ENCODE measurements at places on chromosomes 4 and X.

- peak; percentile 72 for DNase-seq
These were observed 722 bp upstream of the EFHC2 start for GRCh38 chrX:44344194-44344593.

DNA sequence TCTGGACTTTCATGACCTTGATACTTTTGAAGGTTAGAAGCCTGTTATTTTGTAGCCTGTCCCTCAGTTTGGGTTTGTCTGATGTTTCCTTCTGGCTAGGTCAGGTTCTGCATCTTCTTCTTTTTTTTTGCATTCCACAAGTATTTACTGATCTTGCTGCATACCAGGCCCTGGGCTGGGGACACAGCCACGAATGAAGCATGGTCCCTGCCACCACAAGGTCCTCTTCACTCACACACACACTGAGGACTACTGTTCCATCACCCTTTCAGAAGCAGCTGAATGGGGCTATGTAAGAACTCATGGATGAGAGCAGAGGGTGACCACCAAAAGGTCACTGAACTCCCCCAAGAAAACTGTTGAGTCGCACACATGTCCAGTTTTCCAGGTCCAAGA is 39.2 kb downstream of the USP11 start:
- no peak for DNase-seq

GRCh38 chr4:37999000-37999716 is 39.0 kb downstream of the PTTG2 start:
- no peak for DNase-seq

DNA sequence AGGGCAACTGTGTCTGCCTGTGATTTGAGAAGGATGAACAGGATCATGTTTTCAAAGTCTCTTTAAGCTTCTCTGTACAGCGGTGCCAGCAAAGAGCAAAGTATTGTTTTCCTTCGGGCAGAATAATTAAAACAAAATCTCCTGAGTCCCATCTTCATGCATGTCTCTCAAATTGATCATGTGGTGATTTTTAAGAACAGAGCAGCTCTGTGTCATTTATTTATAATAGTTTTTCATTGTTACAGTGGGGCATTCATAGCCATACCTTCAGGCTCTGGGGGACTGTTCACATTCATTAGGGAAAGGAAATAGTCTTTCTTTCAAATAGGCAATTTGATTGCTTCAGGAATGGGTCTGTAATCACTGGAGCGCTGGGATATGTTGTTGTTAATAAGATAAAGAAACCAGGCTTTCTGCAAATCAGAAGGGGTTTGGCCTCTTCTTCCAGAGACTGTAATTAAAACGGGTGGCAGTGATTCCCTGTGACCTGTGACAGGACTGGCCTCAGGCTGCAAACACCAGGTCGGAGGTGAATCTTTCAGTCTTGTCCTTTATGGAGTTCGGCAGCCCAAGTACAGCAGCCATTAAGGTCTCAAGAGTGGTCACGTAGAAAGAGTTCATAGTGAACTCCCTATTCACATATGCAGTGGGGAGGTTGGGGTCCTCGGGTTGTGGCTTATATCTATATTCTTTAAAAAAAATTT is 29.3 kb upstream of the CBR4 start:
- DNase-seq = no peak

GRCh38 chr4:7393601-7394575 is 40.8 kb downstream of the PSAPL1 start:
- DNase-seq = no peak

DNA sequence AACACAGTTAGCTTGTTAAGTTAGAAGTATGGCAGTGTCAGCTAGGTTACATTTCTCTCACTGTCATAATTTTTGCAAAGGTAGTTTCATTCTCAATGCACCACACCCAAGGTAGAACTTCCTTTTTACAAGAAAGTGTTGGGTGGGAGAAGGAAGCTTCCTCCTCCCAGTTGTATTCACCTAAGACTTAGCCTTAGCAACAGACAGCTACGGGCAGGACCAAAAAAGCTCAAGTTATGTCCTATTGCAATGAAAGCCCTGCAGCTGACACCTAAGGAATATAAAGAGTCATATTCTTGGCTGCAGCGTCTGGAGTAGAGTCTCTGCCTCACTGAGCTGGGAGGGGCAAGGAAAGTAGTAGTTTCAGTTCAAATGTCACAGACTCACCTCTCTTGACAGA is 25.1 kb upstream of the PRDM8 start:
- peak; percentile 33 for DNase-seq

DNA sequence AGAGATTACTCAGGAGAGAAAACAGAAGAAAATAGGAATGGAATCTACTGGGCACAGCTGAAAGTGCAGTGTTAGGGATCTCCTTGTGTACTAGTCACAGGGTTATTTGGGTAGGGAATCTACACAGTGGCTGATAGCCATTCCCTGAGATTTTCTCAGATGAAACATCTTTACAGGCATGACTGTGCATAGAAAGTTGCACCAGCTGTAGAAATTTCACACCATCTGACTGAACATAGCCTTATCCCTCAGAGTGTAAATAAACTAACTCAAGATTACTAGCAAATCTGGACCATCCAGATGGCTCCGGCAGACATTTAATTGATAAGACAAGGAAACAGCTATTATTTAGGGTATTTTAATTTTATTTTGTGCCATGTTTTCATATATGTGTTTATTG is 2053.5 kb upstream of the TENM3 start:
- no peak for DNase-seq

DNA sequence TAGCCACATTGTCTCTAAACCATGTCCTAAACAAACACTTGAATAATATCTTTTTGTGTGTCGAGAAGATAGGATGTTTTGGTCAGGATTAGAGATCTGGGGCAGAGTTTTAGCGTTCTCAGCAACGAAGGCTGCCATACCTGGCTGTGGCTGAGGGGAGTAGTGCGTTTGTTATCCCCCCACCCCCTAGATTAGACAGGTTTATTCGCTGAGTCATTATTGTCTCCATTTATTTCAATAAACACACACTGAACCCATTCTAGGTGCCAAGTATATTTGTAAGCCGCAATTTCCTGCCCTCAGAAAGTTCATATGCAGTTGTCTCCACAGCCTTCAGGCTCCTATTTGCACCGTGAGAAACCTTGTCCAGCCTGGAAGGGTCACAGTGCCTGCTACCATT is 1684.8 kb upstream of the TENM3 start:
- DNase-seq = no peak

- DNase-seq = no peak
These were observed 62.9 kb upstream of the FMR1 start for GRCh38 chrX:147848543-147849443.

- no peak for DNase-seq
These were observed 62.6 kb upstream of the KLF3 start for GRCh38 chr4:38601244-38601915.

- no peak for DNase-seq
These were observed 67.4 kb downstream of the RNF150 start for GRCh38 chr4:141065872-141066271.

DNA sequence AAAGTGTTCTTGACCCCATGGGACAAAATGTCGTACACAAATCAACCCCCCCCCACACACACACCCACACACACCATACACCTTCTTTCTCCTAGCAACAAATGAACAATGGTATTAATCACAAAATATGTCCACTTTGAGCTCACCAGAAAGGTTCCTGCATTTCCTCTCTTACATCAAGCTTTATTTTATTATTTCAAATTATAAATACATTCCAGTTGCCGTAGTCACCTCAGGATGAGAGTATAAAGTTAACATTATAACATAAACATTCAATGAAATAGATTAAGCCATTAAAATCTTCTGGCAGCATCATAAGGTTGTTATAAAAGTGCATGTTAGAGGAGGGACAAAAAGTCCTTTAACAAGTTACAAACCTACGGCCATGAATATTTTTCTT is 7.3 kb downstream of the XK start:
- no peak for DNase-seq

- no peak for DNase-seq
These were observed 21.5 kb upstream of the CLDN24 start for GRCh38 chr4:183343730-183344129.

- DNase-seq = peak; percentile 30
These were observed 82.0 kb downstream of the PLS3 start for GRCh38 chrX:115642895-115643530.

DNA sequence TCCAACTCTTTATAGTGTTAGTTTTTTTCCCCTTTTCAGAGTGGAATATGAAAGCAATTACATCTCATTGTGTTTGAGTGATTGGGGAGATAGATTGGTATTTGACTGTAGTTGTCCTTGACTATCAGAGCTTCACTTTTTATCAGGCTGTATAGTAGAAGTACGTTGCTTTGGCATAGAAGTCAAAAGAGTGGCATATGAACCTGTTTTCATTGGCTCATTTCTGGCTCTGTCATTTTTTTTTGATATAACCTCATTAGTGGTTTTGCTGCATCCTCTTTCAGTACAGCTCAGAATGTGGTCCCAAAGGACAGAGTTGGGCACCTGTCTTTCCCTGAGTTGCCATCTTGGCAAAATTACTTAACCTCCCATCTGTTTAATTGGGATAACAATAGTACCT is 1.4 kb downstream of the TMA16 start:
- DNase-seq = peak; percentile 12

- no peak for DNase-seq
These were observed 188.0 kb upstream of the TBC1D9 start for GRCh38 chr4:140944199-140944515.

- DNase-seq = no peak
These were observed 11.1 kb downstream of the PACRGL start for GRCh38 chr4:20711335-20711734.

DNA sequence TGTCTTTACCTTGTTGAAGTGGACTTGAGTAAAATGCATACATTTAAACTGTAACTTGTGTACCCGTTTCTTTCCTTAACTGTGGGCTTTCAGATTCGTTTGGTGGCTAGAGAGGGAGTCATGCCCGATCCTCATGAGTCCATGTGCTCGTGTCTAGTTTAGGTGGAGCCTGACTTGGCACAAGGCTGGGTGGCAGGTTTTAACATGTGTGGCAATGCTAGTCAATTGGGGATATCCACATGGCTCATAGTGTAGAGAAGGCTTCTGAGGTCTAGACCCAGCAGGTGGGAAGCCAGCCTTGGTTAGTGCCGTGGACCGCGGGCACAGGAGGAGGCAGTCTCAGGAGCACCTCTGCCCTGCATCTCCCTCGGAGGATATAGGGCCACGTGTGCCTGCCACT is 48.5 kb upstream of the CLCN4 start:
- no peak for DNase-seq

DNA sequence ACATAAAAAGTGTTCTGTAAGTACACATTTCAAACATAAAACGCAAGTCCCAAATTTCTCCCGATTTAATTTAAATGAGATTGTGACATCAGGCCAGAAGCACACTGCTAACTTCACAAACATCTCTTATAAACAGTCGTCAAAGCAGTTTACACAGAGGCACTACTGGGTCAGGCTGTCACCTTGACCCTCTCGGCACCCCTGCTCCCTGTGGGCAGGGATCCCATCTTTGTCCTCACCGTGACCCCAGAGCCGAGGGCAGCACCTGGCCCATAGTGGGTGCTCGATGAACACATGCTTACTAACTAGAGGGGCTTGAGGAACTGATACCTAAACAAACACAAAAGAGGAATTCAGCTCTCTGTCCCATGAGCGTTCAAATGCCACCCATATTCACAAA is 22.2 kb downstream of the QDPR start:
- no peak for DNase-seq

DNA sequence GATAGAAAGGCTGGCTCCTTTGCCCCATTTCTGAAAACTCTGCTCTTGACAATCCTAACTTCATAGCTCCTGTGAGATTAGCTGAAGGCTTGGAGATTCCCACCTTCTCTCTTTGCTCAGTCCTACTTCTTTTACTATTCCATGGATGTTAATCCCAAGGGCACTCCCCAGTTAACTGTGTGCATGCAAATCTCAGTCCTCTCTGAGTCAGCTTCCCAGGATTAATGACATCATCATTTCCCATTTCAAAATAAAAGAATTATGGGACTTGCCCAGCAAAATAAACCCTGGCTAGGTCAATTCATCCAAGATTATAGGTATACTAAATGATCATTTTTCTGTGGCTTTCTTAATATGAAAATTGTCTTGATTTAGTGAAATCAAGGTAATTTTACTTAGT is 328.6 kb upstream of the NR3C2 start:
- no peak for DNase-seq

- DNase-seq = no peak
These were observed 15.0 kb downstream of the MECP2 start for GRCh38 chrX:154082396-154083125.

- DNase-seq = no peak
These were observed 224.1 kb downstream of the NLGN4X start for GRCh38 chrX:6004529-6004928.

DNA sequence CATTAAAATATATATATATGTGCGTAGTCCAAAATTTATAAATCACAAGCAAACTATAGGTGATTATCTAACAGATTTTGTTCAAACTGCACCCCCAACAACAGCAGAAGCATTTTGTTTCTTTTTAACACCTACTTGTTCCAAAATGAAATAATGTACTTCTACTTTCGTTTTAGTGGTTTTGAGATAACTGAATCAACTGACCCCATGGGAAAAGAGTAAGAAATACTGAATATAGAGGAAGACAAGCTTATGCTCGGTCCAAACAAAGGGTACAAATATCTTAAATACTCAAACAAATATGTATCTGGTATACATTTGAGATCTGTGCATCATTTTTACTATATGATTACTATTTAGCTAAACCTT is 22.4 kb downstream of the MAP7D3 start:
- DNase-seq = no peak

GRCh38 chrX:28321286-28321685 is 266.0 kb upstream of the IL1RAPL1 start:
- no peak for DNase-seq

DNA sequence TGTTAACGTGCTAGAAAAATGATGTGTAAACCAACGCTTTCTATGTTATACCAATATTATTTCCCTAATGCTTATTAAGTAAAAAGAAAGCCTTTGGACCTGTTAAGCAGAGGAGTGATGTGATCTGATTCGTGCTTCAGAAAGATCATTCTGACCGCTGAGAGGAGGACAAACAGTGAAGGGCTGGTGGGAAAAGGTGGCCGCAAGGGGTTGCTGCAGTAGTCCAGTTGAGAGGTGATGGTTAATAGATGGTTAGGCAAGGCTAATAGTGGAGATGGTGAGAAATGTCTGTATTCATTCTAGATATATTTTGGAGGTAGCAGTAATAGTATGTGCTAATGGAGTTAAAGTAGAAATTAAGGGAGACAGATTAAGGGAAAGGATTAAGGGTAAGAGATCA is 12.9 kb upstream of the VGLL1 start:
- no peak for DNase-seq

DNA sequence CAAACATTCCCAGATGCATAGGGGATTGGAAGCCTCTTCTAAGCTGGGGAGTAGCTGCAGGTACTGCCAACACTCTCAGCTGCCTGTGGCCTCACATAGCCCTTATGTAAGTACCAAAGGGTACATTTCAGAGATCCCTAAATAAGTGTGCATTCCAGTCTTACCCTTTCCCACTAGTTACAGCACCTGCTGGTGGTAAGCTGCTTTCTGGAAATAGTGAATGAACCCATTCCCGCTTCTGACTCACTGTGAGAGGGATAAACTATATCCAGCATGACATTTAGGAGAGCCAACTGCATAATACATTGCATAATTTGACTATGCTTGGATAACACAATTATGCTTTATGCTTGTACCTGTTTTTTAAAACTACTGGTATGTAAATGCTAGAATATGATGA is 149.0 kb downstream of the FAM13A start:
- DNase-seq = no peak

- no peak for DNase-seq
These were observed 421.4 kb upstream of the LCORL start for GRCh38 chr4:18442957-18443356.

GRCh38 chrX:107556967-107557366 is 71.3 kb upstream of the PRPS1 start:
- no peak for DNase-seq

Data from central memory CD4-positive, alpha-beta T cell (primary cell).